ENCODE measurements at places on chromosomes 3 and 15.

DNA sequence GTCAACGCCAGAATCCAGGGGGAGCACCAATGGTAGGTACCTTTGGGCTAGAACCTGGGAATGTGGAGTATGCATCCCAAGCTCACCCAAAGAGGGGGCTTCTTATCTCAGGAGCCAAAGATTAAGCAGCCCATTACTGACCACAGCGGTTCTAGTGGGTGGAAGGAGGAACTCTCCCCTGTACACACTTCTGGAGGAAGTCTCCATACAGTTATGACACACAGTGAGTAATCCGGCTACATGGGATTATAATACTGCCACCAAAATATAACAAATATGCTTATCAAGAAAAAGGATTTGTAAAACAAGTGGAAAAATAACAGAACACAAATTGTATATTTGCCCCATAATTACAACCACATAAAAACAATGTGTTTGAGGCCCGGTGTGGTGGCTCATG lies 8.4 kb downstream of the MYO1E start:
- no peak for DNase-seq

DNA sequence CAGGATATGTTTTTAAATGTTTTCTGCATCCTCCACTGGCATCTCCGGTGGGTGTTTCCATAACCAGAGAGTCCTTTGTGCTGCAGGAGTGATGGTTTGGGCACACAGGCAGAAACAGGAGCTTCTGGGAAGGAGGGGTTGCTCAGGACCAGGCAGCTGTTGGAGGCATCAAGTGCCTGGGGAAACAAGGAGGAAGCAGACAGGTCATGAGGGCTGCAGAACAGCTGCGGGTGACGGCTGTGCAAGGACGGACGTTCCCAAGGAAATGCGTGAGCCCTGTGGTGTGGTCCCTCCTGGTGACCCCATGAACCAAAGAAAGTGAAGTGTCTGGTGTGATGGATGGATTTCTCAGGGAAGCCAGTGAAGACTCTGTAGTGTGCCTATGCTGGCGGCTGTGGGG lies 61.2 kb upstream of the TNFAIP8L3 start:
- no peak for DNase-seq

GRCh38 chr15:87711026-87711425 lies 545.5 kb downstream of the NTRK3 start:
- no peak for DNase-seq

DNA sequence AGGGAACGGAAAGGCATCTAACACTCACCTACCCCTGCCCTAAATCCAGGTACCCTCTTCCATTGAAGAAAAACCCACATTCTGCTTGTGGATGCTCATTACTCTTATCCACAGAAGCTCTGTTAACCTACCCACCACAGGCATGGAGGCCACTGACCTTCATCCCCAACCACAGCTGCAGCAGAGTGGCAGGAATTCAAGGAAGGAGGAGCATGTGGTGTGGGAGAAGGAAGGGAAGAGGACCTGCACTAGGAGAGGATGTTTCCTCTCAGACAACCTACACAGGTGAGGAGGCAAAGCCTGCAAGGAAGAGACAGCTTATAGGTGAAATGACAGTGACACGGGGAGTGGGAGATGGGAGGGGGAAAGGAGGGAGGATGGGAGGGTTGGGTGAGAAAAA lies 192.5 kb upstream of the TSC22D2 start:
- DNase-seq: no peak

GRCh38 chr3:62028236-62028635 lies 345.1 kb downstream of the FEZF2 start:
- DNase-seq: no peak

DNA sequence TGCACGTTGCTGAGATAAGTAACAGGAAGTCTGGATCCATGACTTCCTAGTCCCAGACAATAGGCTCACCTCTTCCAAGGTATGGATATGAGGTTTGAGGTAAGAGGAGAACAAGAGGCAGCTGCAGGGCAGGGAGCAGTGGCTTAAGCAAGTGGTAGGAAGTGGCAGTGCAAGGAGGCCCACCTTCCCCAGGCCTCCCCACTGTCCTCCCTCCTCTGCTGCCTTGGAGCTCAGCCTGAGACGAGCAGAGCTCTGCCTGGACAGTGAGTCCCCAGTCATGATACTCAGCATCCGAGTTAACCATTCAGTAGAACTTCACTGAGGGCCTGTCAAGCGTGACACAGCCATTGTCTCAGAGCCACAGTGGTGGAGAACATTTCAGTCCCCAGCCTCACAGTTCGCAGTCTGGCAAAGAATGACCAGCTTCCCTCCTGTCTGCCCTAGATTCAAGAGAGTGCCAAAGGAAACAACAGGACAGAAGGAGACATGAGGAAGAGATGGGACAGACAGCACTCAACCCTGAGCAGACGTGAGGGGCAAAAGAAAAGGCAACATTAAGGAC lies 41.4 kb upstream of the BOC start:
- no peak for DNase-seq

- no peak for DNase-seq
Observed at GRCh38 chr15:39592500-39592899, 11.6 kb downstream of the THBS1 start.

DNA sequence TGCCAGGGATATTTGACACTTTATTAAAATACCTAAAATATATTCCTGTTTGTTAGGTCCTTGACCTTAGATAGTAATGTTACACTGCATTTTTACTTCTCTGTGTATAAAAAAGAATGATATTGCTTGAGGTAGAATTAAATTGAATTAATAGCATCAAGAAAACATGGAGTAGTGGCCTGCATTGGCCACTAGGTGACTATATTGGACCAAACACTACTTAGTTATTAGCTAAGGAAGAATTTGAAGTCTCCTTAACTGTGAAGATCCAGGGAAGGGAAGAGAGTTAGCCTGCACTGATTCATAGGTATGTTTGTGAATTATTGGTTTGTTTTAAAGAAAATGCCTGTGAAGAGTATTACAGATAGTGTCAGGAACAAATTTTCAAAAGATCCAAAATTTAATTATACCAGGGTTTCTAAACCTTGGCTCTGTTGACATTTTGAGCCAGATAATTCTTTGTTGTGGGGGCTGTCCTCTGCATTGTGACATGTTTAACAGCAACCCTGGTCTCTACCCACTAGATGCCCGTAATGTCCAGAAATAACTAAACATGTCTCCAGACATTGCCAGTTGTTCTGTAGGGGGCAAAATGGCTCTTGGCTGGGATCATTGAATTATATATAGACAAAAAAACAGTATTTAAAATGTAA lies 103.6 kb upstream of the THSD4 start:
- no peak for DNase-seq

DNA sequence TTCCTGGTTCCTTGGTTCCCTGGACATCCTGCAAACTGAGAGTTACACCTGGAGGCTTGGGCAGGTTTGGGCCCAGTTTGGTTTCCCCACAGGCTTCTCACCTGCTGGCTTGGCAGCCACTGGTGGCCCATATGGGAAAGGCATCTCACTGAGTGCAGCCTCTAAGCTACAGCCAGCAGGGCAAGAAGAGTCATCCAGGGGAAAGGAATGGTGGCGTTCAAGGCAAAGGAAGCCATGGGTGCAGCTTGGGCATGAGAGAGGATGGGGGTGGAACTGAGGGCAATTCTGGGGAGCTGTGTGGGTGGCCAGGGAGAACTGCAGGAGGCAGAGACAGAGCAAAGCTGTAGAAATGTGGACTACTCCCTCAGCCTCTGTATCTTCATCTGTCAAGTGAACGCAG lies 106.4 kb downstream of the EPHB1 start:
- no peak for DNase-seq

DNA sequence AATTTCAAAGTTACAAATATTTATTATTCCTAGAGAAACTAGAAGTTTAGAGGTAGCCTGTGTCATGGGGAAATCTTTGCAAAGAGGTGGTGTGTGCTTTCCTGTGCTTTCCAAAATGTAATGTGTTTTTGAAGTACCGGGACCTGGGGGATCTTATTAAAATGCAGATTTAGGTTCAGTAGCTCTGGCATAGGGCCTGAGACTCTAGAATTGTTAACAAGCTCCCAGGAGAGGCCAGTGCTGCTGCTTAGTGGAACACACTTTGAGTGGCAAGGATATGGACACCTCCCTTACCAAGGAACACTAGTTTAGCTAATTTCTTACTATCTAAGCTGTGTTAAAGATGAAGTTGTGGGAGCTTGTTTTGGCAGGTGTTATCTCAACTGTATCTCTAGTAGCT lies 428.9 kb downstream of the VGLL3 start:
- no peak for DNase-seq

- no peak for DNase-seq
Observed at GRCh38 chr15:52803467-52804306, 13.6 kb upstream of the ONECUT1 start.

- no peak for DNase-seq
Observed at GRCh38 chr3:167892205-167892604, 156.7 kb downstream of the SERPINI1 start.

DNA sequence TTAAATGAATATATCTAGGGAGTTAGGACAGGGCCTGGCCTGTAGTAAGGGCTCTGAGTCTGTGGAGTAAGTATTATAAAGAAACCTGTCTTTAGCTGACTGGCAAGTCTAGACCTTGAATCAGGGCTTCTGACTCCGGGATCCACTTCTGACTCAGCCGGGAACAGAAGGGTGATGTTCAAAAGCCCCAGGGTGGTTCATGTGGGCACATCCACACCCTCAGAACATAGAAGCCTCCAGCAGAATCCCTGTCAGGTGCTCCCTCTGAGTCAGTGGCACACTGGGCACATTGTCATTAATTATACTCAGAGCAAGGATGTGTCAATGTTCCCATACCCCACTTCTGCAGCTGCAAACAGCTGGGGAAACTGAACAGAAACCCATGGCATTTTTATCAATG lies 26.7 kb upstream of the SNRK start:
- no peak for DNase-seq

GRCh38 chr3:10647376-10647775 lies 142.0 kb upstream of the ATP2B2 start:
- DNase-seq: no peak

- DNase-seq: no peak
Observed at GRCh38 chr3:28218071-28218916, 23.1 kb upstream of the CMC1 start.

DNA sequence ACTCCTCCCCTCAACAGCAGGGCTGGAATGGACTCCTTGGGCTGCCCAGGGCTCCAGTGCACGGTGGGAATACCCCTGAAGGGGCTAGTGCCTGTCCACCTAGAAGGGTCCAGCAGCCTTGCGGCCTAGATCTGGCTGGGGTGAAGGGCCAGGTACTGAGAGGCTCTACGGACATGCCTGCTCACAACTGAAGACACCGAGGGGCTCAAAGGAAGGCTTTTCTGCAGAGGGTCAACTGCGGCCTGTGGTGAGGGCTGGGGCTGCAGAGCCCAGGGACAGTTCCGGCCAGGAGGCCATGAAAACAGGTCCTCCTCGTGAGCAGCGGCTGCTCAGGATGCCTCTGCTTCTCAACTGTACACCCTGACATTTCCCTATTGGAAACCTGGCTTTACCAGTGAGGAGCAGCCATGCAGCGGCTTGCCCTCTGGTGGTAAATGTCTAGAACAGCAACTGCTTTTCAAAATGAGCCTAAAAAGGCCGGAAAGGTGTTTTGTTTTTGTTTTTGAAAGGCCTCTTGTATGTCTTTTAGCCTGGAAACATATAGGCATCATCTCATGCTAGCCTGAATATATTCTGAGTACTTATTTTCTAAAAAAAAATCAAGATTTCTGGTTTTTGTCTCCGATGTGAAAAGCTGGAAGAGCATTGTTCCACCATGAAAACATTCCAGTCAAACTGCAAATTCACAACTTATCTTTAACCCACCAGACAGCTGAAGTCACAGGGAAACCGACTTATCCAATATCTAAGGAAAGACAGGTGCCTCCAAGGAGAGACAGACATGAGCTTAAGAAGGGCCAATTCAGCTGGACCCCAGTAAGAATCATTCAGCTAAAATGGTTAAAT lies 163.4 kb downstream of the KLF13 start:
- no peak for DNase-seq
